Testis (tissue), 5 donors: ENCODE measurements at places on chromosomes 6 and 20. TPM values are rescaled to one million over a fixed set of nuclear protein-coding genes. Genes with fewer than 3 reads are reported as not detected.

CPNE1 gene
- 103 TPM for total RNA-seq

DNA sequence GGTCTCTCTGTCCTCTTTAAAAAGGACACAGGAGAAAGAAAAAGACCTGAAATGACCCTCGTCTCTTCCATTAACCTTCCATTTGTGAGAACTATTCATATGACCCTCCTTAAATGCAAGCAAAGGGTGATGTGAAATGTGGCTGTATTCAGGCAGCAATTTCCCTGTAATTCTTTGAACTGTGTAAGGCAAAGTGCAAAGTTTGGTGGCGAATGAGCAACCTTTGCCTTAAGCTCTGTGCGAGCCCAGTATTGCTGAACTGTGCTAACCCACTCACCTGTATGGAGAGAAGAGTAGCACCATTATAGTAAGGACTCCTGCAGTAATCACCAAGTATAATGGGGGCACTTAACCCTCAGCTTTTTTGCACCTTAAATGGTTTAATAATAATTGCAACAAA lies 223.4 kb downstream of the PLCB1 start:
- H3K4me1 ChIP-seq, result no peaks in the 10 kb centered on the region
- H3K27ac ChIP-seq, result no peak overlapping the region
- no peaks in the 10 kb centered on the region for H3K36me3 ChIP-seq

DNA sequence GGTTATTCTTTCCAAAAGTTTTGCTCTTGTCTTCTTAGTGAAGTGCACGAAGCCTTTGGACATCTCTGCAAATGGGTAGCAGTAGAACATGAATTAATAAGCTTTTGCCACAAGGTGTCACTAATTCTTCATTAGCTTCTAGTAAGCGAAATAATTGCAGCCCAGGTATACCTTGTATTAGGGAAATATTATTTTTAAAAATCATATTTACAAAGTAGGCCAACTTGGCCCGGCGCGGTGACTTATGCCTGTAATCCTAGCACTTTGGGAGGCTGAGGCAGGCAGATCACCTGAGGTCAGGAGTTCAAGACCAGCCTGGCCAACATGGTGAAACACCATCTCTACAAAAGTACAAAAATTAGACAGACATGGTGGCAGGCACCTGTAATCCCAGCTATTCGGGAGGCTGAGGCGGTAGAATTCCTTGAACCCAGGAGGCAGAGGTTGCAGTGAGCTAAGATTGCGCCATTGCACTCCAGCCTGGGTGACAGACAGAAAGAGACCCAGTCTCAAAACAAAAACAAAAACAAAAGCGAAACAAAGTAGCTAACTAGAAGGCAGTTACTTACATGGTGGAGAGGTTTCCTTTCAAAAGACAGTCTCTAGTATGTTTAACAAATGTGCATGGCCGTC lies 8.8 kb upstream of the RSPH3 start:
- peaks cover 7% of the 10 kb centered on the region for H3K4me1 ChIP-seq
- no peaks in the 10 kb centered on the region for H3K27me3 ChIP-seq
- DNase-seq, result no peak
- no peak overlapping the region for H3K27ac ChIP-seq

GRCh38 chr20:4585758-4586157 lies 136.0 kb upstream of the PRND start:
- H3K27me3 ChIP-seq, result no peaks in the 10 kb centered on the region
- DNase-seq, result no peak
- H3K36me3 ChIP-seq, result no peaks in the 10 kb centered on the region
- no peak overlapping the region for H3K4me3 ChIP-seq
- no peaks in the 10 kb centered on the region for H3K4me1 ChIP-seq

- no peak overlapping the region for H3K4me3 ChIP-seq
- H3K27me3 ChIP-seq, result no peaks in the 10 kb centered on the region
- H3K27ac ChIP-seq, result no peak overlapping the region
- DNase-seq, result no peak
- peaks cover 1% of the 10 kb centered on the region for H3K4me1 ChIP-seq
Measured at GRCh38 chr6:13702809-13703302, 8.8 kb downstream of the RANBP9 start.

DNA sequence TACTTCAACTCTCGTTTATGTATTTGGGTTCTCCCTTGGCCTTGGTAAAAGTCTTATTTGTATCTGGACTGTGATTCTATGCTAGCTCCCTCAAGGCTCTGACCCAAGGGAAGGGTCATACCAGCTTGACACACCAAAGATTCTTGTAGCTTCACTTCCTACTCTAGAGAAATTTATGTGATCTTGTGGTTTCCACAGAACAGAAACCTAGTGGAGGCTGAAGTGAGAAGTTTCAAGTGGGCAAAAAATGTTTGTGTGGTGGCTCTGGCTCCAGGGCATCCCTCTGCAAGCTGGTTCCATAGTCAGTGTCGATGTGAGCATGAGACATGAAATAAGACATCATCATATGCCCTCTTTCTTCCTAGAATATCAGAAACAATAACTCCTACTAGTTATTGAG lies 48.1 kb upstream of the TNFRSF21 start:
- H3K4me3 ChIP-seq, result no peak overlapping the region
- no peaks in the 10 kb centered on the region for H3K36me3 ChIP-seq
- no peak for DNase-seq
- H3K27me3 ChIP-seq, result no peaks in the 10 kb centered on the region

GRCh38 chr20:1209447-1210387 lies 6.5 kb downstream of the C20orf202 start:
- H3K36me3 ChIP-seq, result no peaks in the 10 kb centered on the region
- no peaks in the 10 kb centered on the region for H3K4me1 ChIP-seq
- no peak overlapping the region for H3K4me3 ChIP-seq
- DNase-seq, result no peak
- H3K27me3 ChIP-seq, result no peaks in the 10 kb centered on the region
- no peak overlapping the region for H3K27ac ChIP-seq

SNX9 gene
- 30.1 TPM for total RNA-seq
